ENCODE measurements at places on chromosomes 7 and 10. TPM values are rescaled to one million over a fixed set of nuclear protein-coding genes. Genes with fewer than 3 reads are reported as not detected.

NXPH1 gene
- total RNA-seq, result not detected

TES gene
- 79.4 TPM for total RNA-seq

NRG3 gene
- not detected for total RNA-seq

EBLN1 gene
- total RNA-seq, result not detected

TAC1 gene
- total RNA-seq, result not detected

DNA sequence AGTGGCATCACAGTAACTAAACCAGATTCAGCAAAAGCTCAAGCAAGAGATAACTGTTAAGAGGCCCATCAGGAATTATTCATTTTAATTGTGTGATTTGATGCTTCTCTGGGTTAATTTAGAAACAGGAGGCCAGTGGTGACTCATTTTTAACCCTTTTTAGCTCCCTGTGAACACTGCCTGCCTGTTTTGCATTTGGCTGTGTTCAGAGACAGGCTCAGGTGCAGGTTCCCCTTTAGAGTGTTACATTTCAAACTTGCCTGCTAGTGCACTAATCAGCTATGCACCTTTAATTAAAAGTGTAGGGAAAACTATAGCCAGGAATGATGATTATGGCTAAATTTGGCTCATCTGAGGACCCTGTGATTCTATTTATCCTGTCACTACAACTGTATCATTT, 6.5 kb downstream of the STAMBPL1 start:
- ATAC-seq, result peak; percentile 84

GRCh38 chr7:116777651-116778281, 84.6 kb upstream of the CAPZA2 start:
- ATAC-seq, result no peak

DNA sequence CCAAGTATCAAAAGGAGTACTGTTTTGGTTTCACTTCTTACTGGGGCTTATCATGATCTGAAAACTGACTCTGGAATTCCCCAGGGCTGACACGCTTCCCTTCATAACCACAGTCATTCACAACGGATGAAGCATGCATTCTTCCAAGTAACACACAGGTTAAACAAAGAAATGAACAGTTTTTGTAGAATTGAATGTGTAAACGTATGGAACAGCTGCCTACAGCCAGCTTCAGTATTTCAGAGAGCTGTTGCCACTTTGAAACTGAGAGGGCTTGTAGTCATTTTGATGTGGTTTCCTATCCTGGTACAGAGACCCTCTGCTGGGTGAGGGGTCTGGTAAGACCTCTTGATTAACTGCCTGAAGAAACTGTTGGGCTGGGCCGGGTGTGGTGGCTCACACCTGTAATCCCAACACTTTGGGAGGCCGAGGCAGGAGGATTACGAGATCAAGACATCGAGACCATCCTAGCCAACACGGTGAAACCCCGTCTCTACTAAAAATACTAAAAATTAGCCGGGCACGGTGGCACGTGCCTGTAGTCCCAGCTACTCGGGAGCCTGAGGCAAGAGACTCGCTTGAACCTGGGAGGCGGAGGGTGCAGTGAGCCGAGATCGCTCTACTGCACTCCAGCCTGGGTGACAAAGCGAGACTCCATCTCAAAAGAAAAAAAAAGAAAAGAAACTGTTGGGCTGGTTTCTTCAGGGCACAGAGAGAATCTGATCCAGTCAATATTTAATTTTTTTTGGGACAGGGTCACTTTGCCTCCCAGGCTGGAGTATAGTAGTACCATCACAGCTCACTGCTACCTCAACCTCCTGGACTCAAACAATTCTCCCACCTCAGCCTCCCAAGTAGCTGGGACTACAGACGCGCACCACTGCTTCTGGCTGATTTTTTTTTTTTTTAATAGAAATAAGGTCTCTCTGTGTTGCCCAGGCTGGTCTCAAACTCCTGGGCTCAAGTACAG, 4.7 kb downstream of the NFE2L3 start:
- peak; percentile 49 for ATAC-seq

DNA sequence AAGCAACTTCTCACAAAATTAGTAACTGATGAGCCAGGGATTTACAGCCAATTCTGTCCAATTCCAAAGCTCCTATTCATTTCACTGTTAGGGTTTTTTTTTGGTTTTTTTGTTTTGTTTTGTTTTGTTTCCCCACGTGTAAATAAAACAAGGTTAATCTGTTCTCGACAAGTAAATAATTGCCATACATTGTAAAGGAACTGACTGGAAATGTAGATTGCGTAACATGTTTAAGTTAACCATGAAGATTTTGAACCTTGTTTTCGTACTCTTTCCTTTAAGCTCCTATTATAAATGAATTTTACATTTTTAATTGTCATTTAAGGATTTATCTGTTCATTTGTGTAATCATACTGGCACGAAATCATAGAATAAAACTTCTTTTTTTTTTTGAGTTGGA, 42.0 kb upstream of the FOXP2 start:
- ATAC-seq, result no peak

GRCh38 chr10:30784897-30785605, 155.5 kb upstream of the LYZL2 start:
- ATAC-seq, result no peak

GRCh38 chr7:45401155-45401554, 173.0 kb upstream of the ADCY1 start:
- ATAC-seq, result no peak

- ATAC-seq, result no peak
Measured at GRCh38 chr10:62814756-62815380, 1.3 kb downstream of the EGR2 start.

DNA sequence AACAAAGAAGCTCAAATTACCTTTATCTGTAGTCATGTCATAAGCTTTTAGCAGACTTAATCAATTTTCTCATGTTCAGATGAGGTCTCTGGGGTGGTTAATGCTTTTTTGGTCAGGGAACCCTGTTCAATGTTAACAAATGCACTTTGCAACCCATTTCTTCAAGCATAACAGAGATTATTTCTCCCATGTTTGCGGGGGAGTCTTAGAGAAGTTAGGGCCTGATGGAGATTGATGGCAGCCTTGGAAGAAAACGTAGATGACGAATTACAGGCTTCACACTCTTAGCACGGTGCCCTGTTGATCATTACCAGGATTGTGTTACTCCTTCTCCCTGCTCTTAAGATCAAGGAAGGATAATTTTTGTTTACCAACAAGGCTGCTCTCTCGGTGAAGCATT, 76.4 kb downstream of the AGMO start:
- ATAC-seq, result no peak

DNA sequence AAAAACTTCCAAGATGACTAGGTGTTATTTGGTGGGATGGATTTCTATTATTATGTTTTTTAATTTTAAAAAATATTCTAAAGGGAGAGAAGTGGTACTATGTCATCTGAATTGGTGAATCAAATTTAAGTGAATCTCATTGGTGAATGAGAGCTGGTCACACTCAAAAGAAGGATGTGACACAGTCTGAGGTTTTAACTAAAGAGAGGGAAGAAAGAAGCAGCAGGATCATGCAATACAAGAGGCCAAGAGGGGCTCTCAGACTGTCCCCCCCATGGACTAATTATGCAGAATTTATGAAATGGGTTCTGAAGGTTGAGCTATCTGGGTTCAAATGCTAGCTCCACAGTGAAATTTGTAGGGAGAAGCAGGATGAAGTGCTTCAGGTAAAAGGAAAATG, 16.2 kb downstream of the MACC1 start:
- no peak for ATAC-seq

DNA sequence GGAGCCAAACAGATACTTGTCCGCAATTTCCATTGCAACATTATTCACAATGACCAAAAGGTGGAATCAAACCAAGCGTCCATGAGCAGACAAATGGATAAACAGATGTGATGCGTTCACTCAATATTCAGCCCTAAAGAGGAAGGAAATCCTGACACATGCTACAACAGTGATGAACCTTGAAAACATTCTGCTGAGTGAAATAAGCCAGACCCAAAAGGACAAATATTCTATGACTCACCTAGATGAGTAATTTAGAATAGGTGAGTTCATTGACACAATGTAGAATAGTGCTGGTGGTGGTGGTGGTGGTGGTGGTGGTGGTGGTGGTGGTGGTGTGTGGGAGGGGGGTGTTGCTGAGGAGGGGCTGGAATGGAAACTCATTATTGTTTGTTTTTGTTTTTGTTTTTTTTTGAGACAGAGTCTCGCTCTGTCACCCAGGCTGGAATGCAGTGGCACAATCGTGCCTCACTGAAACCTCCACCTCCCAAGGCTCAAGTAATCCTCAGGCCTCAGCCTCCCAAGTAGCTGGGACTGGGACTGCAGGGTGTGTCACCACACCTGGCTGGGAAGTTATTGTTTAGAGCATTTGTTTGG, 28.6 kb downstream of the SMKR1 start:
- peak; percentile 98 for ATAC-seq
